ENCODE measurements at places on chromosomes 4 and X. TPM values are rescaled to one million over a fixed set of nuclear protein-coding genes. Genes with fewer than 3 reads are reported as not detected.

The IGFBP7 gene
- 92.9 TPM for total RNA-seq

The SMIM31 gene
- not detected for total RNA-seq

The GAGE1 gene
- not detected for total RNA-seq

The UBE2K gene
- 19.0 TPM for total RNA-seq

The IL1RAPL2 gene
- 0.13 TPM for total RNA-seq

The FRAS1 gene
- 13.7 TPM for total RNA-seq

The ZCCHC12 gene
- total RNA-seq: not detected

The USP17L19 gene
- not detected for total RNA-seq

The XAGE2 gene
- not detected for total RNA-seq

The RBM46 gene
- 0.53 TPM for total RNA-seq

The SLC9B1 gene
- 1.0 TPM for total RNA-seq

The FMR1NB gene
- not detected for total RNA-seq

The HSPA4L gene
- 12.4 TPM for total RNA-seq

DNA sequence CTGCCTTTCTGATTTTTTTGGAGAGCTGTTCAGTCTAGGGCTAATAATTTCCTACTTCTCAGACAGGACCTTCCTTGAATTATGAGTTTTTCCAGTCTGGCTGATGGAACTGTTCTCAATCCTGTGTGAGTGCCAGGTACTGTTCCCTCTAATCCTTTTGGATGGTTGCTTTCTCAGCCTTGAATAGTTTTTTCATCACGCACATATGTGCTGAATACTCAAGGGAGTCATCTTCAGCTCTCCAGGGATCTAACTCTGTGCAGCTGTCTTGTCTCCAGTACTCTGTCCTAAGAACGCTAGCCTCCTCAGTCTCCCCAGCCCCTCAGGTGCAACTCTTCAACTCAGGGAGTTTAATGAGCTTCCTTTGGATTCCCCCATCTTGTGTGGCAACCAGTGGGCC lies 93.2 kb downstream of the GASK1B start:
- no peak for DNase-seq

GRCh38 chrX:19368576-19368975 lies 24.8 kb downstream of the PDHA1 start:
- no peak for DNase-seq

- DNase-seq: peak; percentile 88
Measured at GRCh38 chr4:105620640-105621323, 68.4 kb downstream of the ARHGEF38 start.

DNA sequence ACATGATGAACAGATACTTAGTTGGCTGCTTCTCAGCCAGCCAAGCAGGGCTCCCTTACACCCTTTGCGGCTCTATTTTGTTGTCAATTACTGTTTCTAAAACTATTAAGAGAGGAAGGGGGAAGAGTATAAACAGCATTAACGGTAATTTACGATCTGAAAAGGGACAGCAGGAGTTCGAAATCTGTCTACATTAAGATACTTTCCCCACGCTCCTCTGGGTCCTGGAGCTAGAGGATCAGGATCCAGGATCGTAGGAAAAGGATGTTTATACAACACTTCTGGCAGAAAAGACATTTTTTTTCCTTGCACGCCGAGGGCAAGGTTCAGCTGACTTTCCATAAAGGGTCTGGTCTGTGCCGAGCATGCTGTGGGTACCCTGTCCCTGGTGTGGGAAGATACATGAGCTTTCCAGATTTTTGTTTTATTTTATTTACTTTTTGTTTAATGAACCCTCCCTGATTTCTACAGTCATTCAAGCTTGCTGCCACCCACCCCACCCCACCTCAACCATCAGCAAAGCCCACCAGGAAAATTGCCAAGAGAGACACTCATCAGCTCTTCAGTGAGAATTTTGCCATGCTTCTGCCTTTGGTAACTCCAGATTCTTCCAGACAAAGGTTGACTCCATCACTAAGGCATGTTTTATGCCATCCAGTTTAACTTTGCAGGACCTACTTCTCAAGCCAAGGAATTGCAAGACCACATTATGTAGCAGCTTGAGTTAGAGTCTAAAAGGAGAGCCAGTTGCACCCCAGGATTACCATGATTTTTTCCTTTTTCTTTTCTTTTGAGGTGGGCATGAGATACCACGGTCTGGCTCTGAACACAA lies 188.1 kb downstream of the QDPR start:
- DNase-seq: no peak

- no peak for DNase-seq
Measured at GRCh38 chr4:120659616-120660170, 262.8 kb downstream of the PRDM5 start.

DNA sequence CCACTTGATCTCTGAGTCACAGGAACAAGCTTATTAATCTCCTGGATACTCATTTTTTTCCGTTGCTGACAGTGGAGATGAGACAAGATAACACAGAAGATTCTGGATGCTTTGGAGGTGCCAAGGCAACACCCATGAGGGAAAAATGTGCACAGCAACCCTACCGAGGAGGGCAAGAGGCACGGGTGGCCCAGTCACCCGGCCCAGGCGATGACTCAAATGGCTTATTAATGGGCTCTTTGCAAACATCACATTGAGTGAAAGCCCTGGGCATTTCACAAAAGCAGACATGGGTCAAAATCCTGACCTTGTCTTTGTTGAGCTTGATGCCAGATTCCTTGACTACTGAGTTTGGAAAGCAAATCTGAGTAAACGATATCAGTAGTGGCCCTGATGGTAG lies 315.1 kb downstream of the STK32B start:
- DNase-seq: peak; percentile 42

- no peak for DNase-seq
Measured at GRCh38 chrX:25084446-25084845, 68.7 kb upstream of the ARX start.

DNA sequence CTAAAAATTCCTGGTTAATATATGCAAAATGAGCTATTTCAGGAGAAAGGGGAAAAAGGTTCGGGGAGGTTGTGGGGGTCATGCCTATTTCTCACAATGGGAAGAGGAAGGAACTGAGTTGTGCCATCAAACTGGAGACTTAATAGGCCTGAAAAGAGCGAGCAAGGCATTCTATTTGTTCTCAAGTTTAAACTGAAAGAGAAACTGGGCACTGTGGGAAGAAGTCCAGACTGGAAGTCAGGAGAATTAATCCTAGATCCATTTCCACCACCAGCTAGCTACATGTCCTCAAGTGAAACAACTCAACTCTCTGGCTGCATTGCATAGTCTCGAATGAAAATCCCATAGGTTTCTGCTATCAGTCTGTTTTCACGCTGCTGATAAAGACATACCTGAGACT lies 50.6 kb downstream of the PPARGC1A start:
- no peak for DNase-seq

- DNase-seq: no peak
Measured at GRCh38 chr4:41613386-41613785, 75.4 kb downstream of the LIMCH1 start.

- no peak for DNase-seq
Measured at GRCh38 chrX:111411557-111411956, 435 bp downstream of the DCX start.

DNA sequence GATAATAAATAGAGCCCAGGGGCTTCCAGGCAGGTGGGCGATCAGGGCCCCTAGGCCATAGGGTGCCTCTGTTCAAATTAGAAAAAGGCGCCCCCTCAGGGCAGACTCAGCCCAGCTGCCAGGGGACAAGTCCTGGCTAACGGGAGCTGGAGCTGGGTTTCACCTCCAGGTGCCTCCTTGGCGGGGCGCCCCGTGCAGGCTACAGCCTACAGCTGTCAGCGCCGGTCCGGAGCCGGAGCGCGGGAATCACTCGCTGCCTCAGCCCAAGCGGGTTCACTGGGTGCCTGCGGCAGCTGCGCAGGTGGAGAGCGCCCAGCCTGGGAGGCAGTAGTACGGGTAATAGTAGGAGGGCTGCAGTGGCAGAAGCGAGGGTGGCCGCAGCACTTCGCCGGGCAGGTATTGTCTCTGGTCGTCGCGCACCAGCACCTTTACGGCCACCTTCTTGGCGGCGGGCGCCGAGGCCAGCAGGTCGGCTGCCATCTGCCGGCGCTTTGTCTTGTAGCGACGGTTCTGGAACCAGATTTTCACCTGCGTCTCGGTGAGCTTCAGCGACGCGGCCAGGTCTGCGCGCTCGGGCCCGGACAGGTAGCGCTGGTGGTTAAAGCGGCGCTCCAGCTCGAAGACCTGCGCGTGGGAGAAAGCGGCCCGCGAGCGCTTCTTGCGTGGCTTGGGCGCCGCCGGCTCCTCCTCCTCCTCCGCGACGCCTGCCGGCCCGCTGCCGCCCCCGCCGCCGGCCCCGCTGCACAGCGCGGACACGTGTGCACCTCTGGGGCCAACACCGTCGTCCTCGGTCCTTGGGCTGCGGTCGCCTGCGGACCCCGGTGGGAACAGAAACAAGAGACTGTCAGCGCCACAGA lies 2.4 kb downstream of the NKX3-2 start:
- DNase-seq: peak; percentile 25

- DNase-seq: peak; percentile 12
Measured at GRCh38 chr4:77734928-77735327, 84.2 kb downstream of the CNOT6L start.

DNA sequence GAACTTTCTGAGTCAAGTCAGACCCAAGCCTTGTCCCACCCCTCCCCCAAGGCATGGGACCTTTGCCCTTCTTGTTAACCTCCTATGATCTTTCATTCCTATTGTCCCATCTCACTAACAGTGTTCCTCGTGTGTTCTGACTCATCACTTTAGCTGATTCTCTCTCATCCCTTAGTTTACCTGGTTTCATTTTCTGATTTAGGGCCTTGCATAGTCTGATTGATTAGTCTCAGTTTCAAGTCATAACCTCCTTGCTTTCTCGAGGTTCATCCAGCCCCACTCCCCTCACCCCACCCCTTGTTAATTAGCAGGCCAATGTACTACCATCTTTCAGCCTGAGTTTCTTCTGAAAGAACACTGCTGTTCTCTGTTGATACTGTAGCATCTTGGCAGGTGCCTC lies 517.4 kb downstream of the RPA4 start:
- DNase-seq: no peak

DNA sequence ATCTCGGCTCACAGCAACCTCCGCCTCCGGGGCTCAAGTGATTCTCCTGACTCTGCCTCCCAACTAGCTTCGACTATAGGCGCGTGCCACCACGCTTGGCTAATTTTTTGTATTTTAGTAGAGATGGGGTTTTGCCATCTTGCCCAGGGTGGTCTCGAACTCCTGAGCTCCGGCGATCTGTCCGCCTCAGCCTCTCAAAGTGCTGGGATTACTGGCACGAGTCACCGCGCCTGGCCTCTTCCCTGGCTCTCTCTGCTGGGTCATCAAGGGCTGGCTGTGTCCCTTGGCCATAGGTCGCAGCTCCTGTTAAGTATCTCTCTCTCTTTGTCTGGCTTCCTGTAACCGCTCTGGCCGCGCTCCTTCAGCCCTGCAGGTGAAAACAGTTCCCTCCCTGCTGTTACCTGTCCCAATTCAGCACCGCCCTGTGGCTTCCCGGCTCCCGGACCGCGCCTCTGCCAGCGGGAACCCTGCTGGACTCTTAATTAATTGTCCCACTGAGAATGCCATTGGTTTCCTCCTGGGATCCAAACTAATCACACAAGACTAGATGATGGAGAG lies 1.3 kb upstream of the RGS12 start:
- DNase-seq: peak; percentile 23

DNA sequence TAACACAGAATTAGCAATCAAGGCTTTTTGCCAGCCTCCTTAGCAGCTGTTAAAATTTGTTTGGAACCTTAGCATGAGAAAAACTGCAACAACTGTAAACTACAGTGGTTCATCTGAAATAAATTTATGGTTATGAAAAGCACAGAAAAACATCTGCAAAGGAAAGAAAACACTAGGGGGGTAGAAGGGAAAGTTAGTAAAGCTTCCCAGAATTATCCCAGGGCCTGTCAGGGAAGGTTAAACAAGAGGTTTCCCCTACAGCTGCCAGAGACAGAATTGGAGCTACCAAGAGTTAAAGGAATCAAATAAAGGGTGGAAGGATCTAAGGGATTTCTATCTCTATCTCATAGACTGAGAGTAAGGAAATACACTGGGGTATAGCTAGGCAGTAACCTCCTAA lies 234.7 kb upstream of the DIAPH2 start:
- DNase-seq: no peak

GRCh38 chr4:95536650-95537049 lies 12.1 kb downstream of the UNC5C start:
- DNase-seq: no peak

GRCh38 chr4:105061136-105061696 lies 85.5 kb upstream of the TET2 start:
- peak; percentile 82 for DNase-seq

- no peak for DNase-seq
Measured at GRCh38 chr4:182429896-182430295, 186.7 kb downstream of the TENM3 start.

GRCh38 chr4:150104404-150105027 lies 26.3 kb downstream of the DCLK2 start:
- no peak for DNase-seq

DNA sequence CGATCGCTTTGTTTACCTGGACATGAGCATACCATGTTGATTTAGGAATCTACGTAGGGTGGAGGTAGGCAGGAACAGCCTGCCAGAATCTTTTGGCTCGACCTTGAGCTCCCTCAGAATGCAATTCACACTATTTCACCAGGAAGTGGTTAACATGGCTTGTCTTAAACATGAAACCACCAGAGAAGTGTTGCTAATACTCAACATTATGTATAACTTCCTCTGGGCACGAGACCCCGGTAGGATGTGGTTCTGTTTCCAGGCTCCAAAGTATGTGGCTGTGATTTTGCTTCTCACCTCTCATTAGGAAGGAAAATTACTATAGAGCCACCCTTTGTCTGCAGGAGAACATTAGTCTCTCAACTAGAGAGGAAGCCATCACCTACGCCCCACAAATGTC lies 59.0 kb upstream of the VCX3B start:
- DNase-seq: peak; percentile 29

DNA sequence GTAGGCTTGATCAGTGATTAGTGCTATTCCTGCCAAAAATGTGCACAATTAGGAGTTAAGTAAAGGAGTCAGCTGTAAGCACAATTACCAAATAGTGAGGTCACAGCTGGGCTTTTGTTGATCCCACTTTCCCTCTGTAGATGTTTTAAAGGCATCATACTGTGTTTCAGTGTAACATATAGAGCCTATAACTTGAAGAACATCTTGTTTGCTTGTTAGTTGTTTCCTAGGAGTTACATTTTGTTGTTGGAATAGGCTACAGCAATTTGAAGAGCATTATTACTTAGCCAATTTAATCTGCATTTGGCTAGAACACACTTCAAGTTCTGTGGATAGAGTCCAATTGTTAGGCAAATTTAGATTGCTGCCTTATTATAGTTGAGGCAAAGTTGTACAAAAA lies 210.7 kb upstream of the MAD2L1 start:
- DNase-seq: no peak

- DNase-seq: no peak
Measured at GRCh38 chr4:156473151-156473550, 498.4 kb downstream of the PDGFC start.

- DNase-seq: no peak
Measured at GRCh38 chrX:9767375-9767774, 1.7 kb upstream of the GPR143 start.

GRCh38 chr4:37757761-37758160 lies 68.7 kb upstream of the PGM2 start:
- DNase-seq: peak; percentile 66

GRCh38 chrX:134764202-134764785 lies 106.0 kb upstream of the PLAC1 start:
- peak; percentile 68 for DNase-seq

GRCh38 chrX:15233416-15234015 lies 36.4 kb downstream of the ASB9 start:
- DNase-seq: peak; percentile 11
